ENCODE measurements at places on chromosomes 12 and 14. TPM values are rescaled to one million over a fixed set of nuclear protein-coding genes. Genes with fewer than 3 reads are reported as not detected.

Gene CMA1
- not detected for total RNA-seq

Gene AMN
- 3.5 TPM for total RNA-seq

- no peak for DNase-seq
Observed at GRCh38 chr12:92608151-92609091, 94.4 kb upstream of the PLEKHG7 start.

DNA sequence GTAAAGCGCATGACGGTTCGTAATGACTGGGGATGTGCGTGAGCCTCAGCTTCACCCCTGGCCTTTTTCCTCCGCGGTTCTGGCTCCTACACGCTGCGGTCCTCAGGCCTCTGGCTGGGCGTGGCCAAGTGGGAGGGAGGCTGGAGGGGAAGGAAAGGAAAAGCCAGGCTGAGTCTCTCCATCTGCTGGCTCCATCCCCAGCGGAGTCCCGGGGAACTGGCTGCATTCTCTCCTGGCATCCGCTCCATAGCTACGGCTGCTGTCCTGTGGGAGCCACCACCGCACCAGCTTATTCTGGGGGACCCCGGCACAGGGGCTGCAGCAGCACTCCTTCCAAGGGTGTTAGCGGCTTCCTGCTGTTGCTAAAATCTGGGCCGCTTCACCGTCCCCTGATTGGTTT lies 68.2 kb upstream of the SLC24A4 start:
- DNase-seq: no peak

Gene SLC35F4
- total RNA-seq: not detected

- no peak for DNase-seq
Observed at GRCh38 chr12:120121766-120122293, 5.3 kb upstream of the RAB35 start.

Gene SDSL
- 11.6 TPM for total RNA-seq

GRCh38 chr14:56862836-56863235 lies 52.6 kb upstream of the OTX2 start:
- DNase-seq: no peak

Gene PSME2
- total RNA-seq: 148 TPM

Gene TMEM30B
- 10.1 TPM for total RNA-seq

GRCh38 chr14:96503306-96503679 lies 1.1 kb downstream of the PAPOLA start:
- no peak for DNase-seq

Data from mesothelial cell of epicardium (in vitro differentiated cells).